ENCODE measurements at places on chromosomes 3 and 15. TPM values are rescaled to one million over a fixed set of nuclear protein-coding genes. Genes with fewer than 3 reads are reported as not detected.

The MAGI1 gene
- total RNA-seq: 21.8 TPM

The TGM5 gene
- total RNA-seq: not detected

DNA sequence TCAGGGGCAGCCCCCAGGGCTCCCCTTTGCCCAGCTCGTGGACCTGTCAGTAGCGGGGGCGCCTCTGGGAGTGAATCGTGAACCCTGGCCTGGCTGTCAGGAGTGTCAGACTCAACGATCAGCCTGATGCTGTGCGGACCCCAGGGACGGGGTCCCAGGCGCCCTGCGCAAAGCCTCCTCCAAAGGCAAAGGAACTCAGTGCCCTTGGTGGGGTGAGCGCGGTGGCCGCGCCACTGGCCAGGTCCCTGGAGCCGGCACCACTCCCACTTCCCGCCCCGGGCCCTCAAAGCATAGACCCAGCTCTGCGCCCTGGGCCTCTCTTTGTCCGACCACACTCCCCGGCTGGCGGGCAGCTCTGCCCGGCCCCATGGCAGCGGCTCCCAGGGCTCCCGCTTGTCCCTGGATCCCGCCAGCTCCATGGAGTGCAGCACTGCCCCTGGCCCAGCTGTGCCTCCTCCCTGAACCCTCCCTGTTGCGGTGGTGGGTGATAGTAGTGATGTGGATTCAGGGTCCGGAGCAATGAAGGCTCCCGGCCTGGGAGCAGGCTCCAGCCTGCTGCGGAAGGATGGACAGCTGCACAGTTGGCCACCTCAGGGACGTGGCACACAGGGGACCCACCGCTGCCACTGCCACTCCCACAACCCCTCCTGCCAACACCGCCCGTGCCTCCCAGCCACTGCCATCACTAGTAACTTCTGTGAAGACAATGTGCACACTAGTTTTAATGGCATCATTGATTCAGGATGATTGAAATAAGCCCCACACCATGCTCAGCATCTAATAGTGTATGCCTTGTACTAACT, 263.8 kb downstream of the ZBBX start:
- DNase-seq: no peak

The CCDC54 gene
- total RNA-seq: not detected

- DNase-seq: no peak
Observed at GRCh38 chr3:120489421-120489820, 38.6 kb upstream of the FSTL1 start.

The TIMP4 gene
- not detected for total RNA-seq

The MAN2A2 gene
- total RNA-seq: 30.3 TPM

The LYZL4 gene
- not detected for total RNA-seq

DNA sequence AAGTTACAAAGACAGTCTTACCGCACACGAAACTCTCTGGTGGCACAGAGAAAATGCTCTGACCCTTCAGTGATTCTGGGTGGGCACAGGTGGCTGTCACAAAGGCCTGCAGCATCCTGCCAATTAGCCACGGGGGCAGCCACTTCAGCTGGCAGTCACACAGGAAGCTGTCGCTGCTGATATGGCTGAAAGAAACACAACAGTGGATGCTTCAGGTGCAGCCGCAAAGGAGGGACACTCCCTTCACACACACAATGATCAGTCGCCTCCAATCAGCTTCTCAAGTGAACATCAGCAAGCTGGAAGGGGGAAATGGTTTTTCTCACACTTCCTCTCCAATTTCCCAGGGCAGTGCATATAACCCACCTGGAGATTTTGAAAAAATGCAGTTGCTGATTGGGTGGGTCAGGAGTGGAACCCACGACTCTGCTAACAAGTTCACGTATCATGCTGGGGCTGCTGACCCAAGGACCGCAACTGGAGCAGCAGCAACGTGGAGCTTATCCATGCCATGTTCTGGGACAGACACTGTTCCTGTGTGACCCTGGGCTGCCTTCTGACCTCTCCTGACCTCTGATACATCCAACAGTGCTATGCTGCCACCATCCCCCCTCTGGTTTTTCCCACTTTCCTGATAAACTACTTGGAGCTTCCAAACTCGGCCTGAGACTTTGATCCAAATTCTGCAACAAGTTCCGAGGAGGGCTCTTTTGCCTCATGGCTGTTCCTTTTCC, 106.6 kb downstream of the LRIG1 start:
- no peak for DNase-seq

GRCh38 chr3:128554465-128555097, 61.6 kb upstream of the GATA2 start:
- DNase-seq: no peak

- no peak for DNase-seq
Observed at GRCh38 chr3:64685331-64685799, 2.4 kb downstream of the ADAMTS9 start.

All from HFFc6 (cell line).